ENCODE measurements at places on chromosomes 2 and 18. TPM values are rescaled to one million over a fixed set of nuclear protein-coding genes. Genes with fewer than 3 reads are reported as not detected.

Gene CCL20
- not detected for total RNA-seq

Gene TWIST2
- total RNA-seq: 467 TPM

Gene DYSF
- not detected for total RNA-seq

Gene ZNF396
- total RNA-seq: 0.13 TPM

Gene KIF3C
- total RNA-seq: 18.2 TPM

Gene IL36A
- not detected for total RNA-seq

All from GM23248 (cell line).